Immature natural killer cell (primary cell): ENCODE measurements at places on chromosomes 2 and 18. TPM values are rescaled to one million over a fixed set of nuclear protein-coding genes. Genes with fewer than 3 reads are reported as not detected.

ATP8B1 gene
- not detected for polyA plus RNA-seq

HOXD9 gene
- polyA plus RNA-seq = not detected

GALNT14 gene
- not detected for polyA plus RNA-seq

STEAP3 gene
- not detected for polyA plus RNA-seq

ERFE gene
- polyA plus RNA-seq = 4.6 TPM

RAD51AP2 gene
- not detected for polyA plus RNA-seq

CCDC121 gene
- 1.1 TPM for polyA plus RNA-seq

TUBA3E gene
- not detected for polyA plus RNA-seq

DTNA gene
- polyA plus RNA-seq = 0.49 TPM
